ENCODE measurements at places on chromosomes 6 and 20.

- DNase-seq, result no peak
Observed at GRCh38 chr6:110748453-110748852, 66.8 kb downstream of the CDK19 start.

- no peak for DNase-seq
Observed at GRCh38 chr6:146871611-146872425, 273.0 kb downstream of the ADGB start.

- DNase-seq, result no peak
Observed at GRCh38 chr20:61580958-61581824, 329.1 kb downstream of the CDH4 start.

DNA sequence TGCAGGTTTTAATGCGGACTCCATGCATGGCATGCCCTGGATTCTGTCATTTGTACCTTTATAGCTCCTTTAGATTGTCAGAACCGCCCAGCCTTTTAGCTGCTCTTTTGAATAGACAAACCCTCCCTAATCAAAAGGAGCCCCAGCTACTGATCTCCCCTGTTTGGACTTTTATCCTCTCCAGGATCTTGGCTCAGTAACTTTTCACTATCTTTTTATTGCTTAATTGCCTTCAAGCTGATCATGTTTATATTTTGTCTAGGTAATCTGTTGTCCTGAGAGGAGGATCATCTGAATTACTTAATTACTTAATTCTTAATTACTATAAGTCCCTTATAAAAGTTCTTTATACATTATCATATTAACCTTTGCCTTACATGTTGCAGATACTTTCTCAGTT is 93.2 kb downstream of the HIVEP1 start:
- no peak for DNase-seq

DNA sequence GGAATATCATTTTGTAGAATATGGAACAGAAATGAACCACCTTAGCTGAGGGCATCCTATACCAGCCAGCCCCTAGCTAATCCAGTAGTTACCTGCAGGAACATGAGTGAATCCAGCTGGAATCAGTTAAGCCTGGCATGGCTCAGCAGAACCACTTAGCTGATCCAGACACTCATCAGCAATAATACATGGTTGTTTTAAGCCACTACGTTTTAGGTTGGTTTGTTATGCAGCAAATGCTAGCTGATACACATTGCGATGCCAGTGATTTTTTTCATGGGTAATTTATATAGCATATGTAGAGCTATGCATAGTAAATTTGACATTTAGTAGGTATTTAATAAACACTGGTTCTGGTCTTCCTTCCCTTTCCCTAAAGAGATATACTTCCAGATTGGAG is 201.9 kb upstream of the JAG1 start:
- no peak for DNase-seq

DNA sequence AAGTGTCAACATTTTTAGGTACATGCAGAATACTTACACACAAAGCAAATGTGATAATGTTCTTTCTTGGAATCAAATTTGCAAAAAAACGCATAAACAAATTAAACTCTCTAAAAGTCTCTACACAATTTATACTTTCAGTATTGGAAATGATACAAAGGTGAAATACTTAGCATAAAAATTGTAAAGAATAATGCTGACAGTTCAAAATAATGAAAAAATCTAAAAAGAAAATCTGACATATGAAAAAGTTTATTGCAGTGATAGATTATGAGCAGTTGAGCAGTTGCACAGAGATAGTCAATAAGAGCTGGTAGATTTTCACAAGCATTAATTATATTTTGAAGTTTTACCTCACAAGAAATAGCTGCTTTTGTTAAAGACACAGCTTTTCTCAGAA is 1176.4 kb upstream of the EYS start:
- DNase-seq, result no peak

GRCh38 chr6:139743664-139744437 is 369.4 kb upstream of the CITED2 start:
- no peak for DNase-seq

- no peak for DNase-seq
Observed at GRCh38 chr6:80250391-80250997, 144.0 kb downstream of the BCKDHB start.

DNA sequence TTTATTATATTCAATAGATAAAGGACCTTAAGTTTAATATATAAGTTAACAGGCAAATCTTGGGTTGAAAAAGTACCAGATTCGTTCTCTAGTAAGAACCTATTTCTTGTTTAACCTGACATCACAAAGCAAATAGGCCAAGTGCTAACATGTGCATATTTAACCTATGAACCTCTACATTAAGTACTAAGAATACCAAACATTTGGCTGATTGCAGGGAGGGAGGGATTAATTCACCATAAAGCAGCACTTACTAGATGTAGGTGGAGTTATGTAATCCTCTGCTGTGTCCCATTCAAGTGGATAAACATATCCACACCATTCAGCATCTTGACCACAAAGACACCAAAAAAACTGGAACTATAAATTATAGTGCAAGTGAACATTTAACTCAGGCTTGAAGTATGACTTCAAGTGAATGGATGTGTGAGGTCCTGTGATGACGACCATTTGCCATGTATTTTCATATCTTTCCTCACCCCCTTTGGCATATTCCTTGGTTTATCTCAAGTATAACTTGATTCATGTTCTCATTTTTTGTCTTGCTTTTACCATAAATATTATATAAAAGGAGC is 10.2 kb downstream of the STX11 start:
- DNase-seq, result no peak

GRCh38 chr6:35139924-35140638 is 1.1 kb downstream of the TCP11 start:
- no peak for DNase-seq

DNA sequence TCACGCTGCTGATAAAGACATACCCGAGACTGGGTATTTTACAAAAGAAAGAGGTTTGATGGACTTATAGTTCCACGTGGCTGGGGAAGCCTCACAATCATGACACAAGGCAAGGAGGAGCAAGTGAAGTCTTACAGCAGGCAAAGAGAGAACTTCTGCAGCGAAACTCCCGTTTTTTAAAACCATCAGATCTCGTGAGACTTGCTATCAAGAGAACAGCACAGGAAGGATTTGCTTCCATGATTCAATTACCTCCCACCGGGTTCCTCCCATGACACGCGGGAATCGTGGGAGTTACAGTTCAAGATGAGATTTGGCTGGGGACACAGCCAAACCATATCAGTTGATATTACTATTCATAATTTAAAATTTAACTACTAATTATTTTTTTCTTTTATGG is 157.3 kb upstream of the ATXN1 start:
- DNase-seq, result no peak

- DNase-seq, result no peak
Observed at GRCh38 chr6:137316626-137317025, 97.4 kb upstream of the IFNGR1 start.

DNA sequence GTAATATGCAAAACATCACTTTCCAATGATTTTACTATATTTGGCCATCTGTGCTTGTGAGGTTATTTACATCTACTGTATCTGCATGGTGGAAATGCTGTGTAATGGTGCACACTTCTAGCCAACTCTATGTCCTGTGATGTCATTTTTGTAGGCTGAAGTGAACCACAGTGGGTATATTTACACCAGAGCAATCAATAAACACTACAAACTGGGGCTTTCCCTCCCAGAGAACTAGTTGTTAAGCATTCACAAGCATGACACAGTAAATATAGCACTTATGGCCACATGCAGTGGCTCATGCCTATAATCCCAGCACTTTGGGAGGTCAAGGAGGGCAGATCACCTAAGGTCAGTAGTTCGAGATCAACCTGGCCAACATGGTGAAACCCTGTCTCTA is 4.9 kb downstream of the SLC22A2 start:
- DNase-seq, result no peak

DNA sequence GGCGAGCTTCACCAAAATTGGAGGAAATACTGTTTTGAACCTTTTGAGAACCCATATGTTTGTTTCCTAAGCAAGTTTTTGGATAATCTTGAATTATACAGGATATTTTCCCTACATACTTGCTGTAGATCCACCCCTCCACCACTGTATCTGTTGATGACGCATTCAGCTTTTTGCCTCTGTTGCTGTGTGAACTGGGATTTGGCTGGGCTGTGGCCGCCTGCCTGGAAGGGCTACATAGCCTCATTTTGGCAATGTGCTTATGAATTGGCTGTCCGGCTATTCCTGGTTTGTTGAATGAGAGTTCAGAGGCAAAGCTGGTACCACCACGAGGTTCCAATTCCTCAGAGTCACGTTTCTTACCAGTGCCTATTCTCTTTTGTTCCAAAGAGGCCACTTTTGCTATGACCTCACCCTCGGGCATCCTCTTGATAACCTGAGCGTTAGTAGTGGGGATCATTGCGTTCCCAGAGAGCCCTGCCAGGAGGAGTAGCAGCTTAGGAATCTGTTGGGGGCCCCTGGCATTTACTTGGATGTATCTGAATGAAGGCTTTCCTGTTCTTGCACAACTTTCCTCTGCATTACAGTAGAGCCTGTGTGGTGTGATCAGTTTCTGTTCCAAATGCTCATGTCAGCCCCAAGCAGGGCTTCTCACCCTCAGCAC is 6.4 kb downstream of the FAM83D start:
- DNase-seq, result no peak

DNA sequence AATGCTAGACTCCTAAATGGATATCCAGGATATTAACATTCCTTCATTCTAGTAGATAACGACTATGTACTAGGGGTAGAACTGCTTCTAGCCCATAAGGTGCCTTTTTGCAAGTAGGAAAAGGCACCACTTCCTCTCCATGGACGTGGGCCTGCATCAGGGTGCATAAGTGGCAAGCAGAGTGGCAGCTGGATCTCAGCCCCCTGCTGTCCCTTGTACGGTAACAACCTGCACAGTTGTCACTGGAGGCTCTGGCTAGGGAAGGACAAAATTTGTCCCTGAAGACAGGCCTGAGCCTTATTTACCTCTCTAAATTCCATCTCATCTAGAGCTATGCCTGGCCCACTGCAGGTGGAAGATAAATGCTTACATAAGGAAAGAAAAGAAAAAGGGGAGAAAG is 42.5 kb upstream of the SAYSD1 start:
- DNase-seq, result no peak

DNA sequence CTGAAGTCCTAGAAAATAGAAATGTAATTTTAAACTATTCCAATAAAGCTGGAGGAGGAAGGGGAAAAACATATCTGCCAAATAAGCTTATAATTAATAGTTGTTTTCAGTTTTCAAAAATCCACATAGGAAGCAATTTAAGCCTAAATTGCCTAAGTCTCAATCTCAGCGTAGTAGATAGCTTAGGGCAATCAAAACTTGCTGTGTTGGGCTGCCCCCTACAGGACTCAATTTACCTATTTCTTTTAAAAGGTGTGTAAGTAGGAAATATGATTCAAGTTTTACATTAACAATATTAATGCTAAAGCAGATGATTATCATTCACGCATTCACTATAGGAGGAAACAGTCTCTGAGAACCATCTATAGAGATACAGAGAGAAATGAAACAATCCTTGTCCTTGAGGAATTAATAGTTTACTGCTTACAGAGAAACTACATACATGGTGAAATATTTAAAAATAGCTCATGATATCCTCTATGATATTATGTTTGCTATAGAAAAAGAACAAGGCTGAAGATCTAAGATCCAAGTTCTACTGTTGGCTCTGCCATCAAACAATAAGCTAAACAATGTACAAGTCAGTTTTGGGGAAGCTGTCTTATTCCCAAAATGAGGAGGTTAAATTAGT is 102.1 kb downstream of the ATG5 start:
- peak; percentile 58 for DNase-seq

GRCh38 chr20:13934992-13935894 is 55.2 kb downstream of the SEL1L2 start:
- DNase-seq, result no peak

DNA sequence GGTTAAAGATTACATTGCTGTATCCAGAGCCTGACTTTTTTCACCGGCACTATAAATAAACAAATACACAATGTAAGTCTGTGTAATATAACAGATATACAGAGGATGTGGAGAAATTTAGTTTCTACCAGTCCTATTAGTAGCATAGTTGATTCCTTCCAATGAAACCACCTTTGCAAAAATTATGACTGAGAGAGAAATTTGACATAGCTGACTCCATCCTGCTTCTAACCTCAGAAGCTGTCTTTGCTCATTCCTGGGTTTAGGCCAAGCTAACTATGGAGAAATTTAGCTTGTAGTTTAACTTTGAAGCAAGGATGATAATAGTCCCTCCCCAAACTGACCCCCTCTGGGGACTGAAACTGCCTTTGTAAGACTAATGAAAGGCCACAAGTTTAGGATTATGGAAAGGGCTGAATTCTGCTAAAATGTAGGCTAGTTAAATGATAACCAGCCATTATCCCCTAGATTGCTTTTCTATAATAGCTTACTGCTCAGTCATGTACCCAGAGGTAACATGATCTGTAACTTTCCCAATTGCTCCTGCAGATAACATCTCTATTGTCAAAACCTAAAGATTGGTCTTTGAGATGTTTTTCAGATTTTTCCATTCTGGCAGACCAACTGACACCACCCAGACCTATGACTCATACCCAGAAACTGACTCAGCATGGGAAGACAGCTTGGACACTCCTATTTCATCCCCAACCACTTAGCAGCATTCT is 172.8 kb upstream of the ARG1 start:
- DNase-seq, result no peak

DNA sequence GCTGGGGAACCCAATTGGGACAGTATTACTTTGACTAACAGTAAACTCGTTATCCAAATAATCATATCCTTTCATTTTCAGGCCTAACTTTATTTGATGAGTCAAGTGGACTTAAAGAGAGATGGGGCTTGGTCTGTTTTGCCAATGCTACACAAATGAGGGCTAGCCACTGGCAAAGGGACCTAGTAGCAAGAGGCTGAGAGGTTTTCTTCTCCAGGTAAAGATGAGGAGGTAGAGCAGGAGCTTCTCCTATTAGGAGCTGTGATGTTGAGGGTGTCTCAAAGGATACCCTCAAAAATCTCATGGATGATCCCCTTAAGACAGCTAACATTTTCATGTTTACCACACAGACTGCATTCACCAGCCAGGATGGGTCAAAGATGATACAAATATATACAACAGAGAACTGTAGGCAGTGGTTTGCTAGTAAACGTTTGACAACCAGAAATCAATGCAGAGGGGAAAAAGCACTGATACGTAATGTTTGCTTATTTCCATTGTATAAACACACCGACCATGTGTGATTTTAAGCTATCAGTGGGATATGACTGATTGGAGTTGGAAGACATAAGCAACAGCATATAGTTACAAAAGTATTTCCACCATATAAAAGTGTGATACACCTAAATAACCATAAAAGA is 153.3 kb downstream of the IBTK start:
- DNase-seq, result no peak

DNA sequence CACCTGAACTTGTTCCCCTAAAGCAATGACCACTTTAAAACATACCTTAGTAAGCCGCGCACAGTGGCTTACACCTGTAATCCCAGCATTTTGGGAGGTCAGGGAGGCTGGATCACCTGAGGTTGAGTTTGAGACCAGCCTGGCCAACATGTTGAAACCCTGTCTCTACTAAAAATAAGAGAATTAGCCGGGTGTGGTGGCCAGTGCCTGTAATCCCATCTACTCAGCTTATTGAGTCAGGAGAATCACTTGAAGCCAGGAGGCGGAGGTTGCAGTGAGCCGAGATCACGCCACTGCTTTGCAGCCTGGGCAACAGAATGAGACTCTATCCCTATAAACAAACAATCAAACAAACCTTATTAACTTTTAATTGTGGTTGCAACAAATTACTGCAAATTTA is 1.6 kb upstream of the RAET1E start:
- DNase-seq, result no peak
